ENCODE measurements at places on chromosomes 7 and 10.

GRCh38 chr10:70903262-70903921, 15.0 kb upstream of the PCBD1 start:
- peak; percentile 56 for DNase-seq

DNA sequence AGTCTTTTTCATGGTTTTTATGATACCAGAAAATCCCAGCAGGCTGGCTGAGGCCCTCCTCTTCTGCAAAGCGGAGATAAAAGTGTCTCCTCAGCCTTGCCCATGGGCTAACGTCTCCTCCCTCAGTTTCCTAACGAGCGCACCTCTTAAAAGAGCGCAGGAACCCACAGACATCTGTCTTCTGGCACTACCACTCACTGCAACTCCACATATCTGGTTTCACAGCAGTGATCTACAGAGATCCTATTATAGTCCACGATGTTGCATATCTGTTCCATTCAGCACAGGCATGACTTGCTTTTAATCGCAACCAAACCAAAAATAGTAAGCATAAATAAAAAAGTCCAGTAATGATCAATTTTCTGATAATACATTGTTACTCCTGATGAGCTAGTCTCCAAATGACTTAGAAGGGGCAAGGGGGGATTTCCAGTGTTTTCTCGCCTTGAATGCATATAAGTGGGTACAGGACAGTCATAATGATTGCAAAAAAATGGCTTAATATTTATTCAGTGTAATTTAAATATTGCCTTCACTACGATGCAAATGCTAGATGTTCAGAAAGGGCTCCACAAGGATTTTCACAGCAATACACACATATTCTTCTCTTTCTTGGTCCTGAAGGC, 20.9 kb downstream of the ANKRD22 start:
- no peak for DNase-seq

- DNase-seq = no peak
These were observed 61.8 kb upstream of the DKK1 start for GRCh38 chr10:52252307-52252706.

- no peak for DNase-seq
These were observed 741.7 kb upstream of the GALNT17 start for GRCh38 chr7:70390251-70390650.

DNA sequence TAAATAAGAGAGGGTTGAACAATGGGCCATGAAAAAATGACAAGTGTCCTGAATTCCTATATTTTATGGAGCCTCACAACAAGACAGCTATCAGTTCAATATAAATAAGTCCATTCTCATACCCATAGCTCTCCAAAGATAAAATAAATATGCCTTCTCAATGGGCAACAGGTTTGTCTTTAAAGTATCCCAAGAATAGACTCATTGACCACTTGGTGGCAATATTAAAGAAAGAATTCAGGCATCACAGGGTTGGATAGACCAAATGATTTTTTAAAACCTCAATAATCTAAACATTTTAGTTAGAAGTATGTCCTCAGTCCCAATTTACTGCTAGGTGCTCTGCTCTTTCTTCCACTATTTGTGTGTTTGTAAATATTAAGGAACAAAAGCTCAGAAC, 165.1 kb upstream of the WNT16 start:
- DNase-seq = peak; percentile 7

GRCh38 chr10:88687853-88688467, 18.1 kb upstream of the LIPK start:
- DNase-seq = peak; percentile 54

DNA sequence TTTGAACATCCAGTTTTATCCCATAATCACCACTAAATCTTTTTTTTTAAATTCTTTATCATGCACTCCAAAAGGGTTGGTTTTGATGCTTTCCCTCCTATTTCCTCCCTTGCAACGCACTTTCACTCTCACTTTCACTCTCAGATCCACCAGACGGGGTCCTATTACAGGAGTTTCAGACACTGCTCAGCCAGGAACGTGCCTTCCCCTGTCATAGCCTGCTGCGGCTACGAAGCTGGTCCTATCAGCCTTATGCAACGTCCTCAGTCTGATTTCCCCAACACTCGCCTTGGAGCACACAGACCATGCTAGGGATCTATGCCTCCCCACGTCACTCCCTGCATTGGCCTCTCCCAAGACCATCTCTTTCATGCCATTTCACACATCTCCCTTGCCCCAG, 23.4 kb downstream of the ZPBP start:
- no peak for DNase-seq

DNA sequence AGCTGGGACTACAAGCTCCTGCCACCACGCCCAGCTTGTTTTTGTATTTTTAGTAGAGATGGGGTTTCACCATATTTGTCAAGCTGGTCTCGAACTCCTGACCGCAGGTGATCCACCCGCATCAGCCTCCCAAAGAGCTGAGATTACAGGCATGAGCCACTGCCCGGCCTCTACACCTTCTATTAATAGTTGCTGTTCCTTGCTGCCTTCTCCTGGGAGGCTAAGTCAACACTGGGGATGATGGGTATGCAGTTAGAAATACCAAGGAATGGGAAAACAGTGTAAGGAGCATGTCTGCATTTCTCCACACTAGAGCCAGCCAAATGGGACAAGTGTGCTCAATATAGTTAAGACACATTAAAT, 97.3 kb upstream of the PDLIM1 start:
- DNase-seq = no peak

GRCh38 chr7:98210513-98211220, 572 bp upstream of the BHLHA15 start:
- no peak for DNase-seq
